ENCODE measurements at places on chromosomes 6 and 20.

GRCh38 chr6:124795643-124796463 is 166.4 kb upstream of the RNF217 start:
- no peak for DNase-seq

DNA sequence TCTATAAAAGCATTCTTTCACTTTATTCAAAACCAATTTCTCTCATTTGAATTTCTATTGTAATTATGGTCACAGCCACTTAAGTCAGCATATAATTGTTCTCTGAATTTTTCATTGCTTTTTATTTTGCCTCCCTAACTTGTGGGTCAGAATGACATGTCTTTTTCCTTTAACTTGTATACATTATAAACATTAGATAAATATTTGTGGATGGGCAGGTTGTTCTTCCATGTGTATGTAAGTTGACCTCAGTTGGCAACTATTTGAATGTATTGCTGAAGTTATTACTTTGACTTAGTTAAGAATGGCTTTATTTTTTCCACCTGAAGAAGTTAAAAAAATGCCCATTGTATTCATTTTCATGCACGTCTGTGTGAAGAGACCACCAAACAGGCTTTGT is 83.0 kb upstream of the MAP3K7 start:
- no peak for DNase-seq

- peak; percentile 27 for DNase-seq
Measured at GRCh38 chr6:27892649-27893058, 19.5 kb downstream of the OR2B2 start.

DNA sequence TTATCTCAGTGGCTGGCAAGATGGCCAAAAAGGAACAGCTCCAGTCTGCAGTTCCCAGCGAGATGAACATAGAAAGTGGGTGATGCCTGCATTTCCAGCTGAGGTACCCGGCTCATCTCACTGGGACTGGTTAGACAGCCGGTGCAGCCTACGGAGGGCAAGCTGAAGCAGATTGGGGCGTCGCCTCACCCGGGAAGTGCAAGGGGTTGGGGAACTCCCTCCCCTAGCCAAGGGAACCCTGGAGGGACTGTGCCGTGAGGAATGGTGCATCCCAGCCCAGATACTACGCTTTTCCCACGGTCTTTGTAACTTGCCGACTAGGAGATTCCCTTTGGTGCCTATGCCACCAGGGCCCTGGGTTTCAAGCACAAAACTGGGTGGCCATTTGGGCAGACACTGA is 324.7 kb downstream of the GJA1 start:
- no peak for DNase-seq

- DNase-seq: no peak
Measured at GRCh38 chr6:128107682-128108081, 206.8 kb upstream of the THEMIS start.

DNA sequence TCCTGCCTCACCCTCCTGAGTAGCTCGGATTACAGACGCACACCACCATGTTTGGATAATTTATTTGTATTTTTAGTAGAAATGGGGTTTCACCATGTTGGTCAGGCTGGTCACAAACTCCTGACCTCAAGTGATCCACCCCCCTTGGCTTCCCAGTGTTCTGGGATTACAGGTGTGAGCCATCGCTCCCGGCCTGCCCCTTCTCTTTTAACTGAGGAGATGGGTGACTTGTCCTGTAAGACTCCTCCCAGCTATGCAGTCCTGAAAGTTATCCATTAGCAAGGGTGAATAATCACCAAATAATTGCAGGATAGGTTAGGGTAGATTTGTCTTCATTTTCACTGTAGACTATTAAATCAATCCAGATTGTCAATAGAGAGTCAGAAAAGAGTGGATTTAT is 40.5 kb upstream of the JARID2 start:
- DNase-seq: no peak
